ENCODE measurements at places on chromosomes 1 and 21.

DNA sequence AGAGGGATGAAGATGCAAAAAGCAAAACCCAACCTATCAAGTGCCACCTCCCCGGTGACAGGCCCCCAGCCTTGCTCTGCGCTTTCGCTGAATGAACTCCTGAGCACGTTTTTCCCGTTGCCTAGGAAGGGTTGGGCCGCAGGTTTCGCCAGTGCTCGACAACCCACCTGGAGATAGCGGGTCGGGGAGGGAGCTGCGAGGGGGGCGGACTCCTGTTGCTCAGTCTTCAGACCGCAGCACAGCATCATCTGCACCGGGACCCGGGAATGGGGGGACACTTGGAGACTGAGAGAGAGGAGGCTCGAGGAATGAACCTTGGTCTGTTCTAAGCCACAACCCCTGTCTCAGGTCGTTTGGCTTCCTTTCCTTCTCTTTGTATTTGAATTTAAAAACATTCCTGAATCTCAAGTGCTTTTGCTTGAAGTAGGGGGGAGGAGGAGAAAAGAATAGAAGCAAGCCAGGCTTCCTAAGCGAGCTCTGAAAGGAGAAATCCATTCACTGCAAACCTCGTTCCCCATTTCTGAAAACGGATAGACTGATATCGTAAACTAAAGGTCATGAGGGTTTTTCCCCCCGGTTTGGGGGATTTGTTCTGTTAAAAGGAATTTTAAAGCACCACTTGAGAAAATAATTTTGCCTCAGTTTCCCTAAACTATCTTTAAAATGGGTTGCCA lies 1.2 kb downstream of the AK5 start:
- peak overlapping the region; percentile 59 for H3K4me3 ChIP-seq
- H3K36me3 ChIP-seq, result no peaks in the 10 kb centered on the region
- H3K27me3 ChIP-seq, result peaks cover 21% of the 10 kb centered on the region
- no peak overlapping the region for H3K27ac ChIP-seq
- peaks cover 6% of the 10 kb centered on the region for H3K4me1 ChIP-seq
- no peak for DNase-seq

DNA sequence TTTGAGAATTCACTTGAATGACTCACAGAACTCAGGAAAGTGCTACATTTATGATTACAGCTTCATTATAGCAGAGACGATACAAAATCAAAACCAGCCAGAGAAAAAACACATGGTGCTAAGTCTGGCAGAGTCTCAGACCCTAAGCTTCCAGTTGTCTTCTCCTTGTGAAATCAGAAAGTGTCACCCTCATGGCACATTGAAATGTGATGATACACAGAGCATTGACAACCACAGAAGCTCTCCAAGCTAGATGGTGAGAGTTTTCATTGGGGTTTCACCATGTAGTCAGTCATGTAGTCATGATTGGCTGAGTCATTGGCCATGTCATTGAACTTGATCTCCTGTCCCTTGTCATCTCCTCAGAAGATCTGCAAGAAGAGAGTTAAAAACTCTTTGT lies 526.6 kb downstream of the MRPL39 start:
- no peaks in the 10 kb centered on the region for H3K27me3 ChIP-seq
- no peak overlapping the region for H3K27ac ChIP-seq
- no peaks in the 10 kb centered on the region for H3K36me3 ChIP-seq
- DNase-seq, result no peak
- H3K4me3 ChIP-seq, result no peak overlapping the region

DNA sequence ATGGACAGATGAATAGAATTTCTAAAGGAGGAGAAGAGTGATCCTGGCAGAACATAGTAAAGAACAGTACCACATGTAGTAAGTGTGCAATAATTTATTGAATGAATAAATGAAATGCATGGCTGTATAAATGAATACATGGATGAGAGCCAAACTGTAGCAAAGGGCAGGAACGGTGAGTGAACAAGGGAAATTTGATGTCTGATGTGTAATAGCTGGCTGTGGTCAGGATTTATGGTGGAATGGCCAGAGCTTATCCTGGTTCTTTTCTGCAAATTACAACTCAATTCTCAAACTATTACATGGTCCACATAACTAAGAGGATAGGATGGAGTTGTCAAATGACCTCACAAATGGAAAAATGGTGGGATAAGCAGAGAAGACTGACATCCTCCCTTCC lies 43.2 kb upstream of the ARHGAP29 start:
- no peaks in the 10 kb centered on the region for H3K36me3 ChIP-seq
- no peak overlapping the region for H3K4me3 ChIP-seq
- peaks cover 8% of the 10 kb centered on the region for H3K4me1 ChIP-seq
- no peak overlapping the region for H3K27ac ChIP-seq

GRCh38 chr1:228219962-228220780 lies 12.3 kb downstream of the OBSCN start:
- H3K27me3 ChIP-seq, result no peaks in the 10 kb centered on the region
- no peak overlapping the region for H3K27ac ChIP-seq
- no peak for DNase-seq
- no peaks in the 10 kb centered on the region for H3K4me1 ChIP-seq

Measured in Panc1 (cell line).